ENCODE measurements at places on chromosomes 5 and 9.

- DNase-seq: no peak
Observed at GRCh38 chr9:129687391-129687790, 21.9 kb downstream of the PRRX2 start.

DNA sequence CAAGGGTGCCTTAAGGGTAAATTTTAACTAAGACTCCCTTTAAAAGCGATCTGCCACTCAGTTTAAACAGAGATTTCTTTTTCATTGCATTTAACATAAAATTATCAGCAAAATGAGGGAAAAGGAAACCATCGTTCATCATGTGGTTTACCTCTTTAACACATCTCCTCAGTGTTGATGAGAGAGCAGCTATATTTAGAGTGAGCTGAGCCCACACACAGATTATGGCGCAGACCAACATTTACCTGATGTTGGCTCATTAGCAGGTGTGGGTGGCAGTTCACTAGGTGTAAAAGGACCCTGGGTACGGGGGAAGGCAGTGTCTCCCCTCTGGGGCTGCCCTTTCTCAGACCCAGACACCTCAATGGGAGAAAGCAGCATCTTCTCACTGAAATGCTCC, 149.8 kb downstream of the ENTREP1 start:
- no peak for DNase-seq

- peak; percentile 82 for DNase-seq
Observed at GRCh38 chr5:177472460-177473442, 683 bp downstream of the DBN1 start.

DNA sequence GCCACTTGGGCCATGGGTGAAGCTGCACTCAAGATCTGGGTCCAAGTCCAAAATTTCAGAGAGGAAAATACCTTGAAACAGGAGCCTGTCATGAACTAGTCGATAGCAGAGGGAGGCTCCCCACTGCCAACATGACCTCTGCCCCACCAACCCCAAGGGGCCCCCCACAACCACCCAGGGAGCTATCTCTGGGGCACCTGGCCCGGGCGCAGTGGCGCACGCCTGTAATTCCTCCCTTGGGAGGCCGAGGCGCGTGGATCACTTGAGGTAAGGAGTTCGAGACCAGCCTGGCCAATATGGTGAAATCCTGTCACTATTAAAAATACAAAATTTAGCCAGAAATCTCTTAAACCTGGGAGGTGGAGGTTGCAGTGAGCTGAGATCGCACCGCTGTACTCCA, 20.1 kb upstream of the HMCN2 start:
- DNase-seq: no peak

DNA sequence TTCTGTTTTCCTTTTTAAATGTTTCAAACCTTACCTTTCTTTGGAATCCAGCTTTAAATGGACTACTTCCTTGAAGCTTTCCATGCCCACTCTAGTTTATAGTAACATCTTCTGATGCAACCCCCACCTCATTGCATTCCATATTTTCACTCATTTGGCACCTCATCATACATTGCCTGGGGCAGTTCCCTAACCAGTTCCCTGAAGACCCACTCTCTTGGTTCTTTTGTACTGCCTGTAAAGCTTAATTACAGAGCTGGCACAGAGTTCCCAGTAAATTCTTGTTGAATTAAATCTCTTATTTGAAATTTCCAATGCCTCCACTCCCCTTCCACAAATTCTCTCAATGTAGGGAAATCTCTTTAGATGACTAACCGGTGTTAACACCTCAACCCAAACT, 257.2 kb downstream of the ARRDC3 start:
- DNase-seq: no peak

GRCh38 chr9:108666240-108666784, 189.5 kb downstream of the ACTL7B start:
- no peak for DNase-seq

DNA sequence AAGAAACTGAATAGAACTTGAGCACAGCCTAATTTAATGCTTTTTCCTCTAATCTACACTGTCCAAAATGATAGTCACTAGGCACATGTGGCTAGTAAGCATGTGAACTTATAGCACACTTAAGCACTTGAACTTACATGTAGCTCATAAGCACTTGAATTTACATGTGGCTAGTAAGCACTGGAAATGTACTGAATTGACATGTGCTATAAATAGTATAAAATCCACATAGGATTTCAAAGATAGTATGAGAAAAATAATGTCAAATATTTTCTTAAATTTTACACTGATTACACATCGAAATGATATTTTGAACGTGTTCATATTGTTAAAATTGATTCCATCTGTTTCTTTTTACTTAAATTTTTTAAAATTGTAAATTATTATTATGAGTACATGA, 167.3 kb downstream of the CARTPT start:
- DNase-seq: no peak

DNA sequence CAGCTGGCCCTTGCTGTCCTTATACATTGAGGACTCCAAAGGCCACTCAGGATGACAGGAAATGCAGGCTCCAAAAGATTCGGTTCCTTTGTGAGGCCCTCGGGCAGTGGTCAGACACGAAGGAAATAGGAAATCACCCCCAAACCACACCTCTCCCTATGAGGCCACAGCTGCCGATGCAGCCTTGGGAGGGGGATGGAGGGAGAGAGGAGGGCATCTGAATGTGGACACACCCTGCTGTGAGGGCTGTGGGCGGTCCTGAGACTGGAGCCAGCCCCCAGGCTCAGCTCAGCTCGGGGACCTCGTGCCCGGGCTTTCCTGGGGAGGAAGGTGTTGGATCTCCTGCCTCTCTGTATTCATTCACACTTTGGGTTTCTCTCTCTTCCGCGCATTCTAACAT, 2.7 kb upstream of the CLPTM1L start:
- no peak for DNase-seq

DNA sequence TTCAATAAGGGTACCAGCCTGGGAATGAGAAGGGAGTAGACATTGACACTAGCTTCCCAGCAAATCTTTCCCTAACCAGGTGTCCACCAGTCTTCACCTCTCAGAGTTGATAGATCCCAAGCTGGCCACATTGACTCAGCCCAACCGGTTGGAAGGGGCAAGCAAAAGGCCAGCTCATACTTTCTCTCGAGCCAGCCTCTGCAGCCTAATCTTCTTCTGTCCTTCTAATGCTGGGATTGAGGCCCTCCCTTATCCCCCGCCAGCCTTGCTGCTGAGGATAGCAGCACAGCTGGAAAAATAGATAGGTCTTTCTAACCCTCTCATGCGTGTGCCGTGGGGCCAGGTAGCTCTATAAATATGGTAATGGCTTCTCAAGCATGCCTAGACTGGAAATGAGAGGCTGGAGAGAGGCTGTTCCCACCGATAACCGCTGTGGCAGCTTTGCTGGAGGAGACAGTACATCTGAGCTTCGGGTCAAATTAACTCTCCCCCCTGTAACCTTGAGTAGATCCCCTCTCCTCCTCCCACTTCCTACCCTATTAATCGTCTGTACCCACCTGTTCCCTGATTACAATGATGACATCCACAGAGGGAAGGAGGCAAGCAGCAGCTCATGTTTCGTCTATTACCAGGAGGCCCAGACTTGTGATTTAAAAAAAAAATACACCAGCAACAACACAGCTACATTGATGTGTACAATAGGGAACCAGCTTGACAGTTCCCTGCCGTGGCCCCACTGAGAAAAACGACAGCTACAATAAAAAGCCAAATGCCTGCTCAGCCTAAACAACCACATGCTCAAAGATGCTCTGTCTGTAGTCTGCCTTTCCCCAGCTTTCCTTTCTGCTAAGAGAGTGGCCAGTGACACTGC, 219.9 kb upstream of the BRINP1 start:
- no peak for DNase-seq

DNA sequence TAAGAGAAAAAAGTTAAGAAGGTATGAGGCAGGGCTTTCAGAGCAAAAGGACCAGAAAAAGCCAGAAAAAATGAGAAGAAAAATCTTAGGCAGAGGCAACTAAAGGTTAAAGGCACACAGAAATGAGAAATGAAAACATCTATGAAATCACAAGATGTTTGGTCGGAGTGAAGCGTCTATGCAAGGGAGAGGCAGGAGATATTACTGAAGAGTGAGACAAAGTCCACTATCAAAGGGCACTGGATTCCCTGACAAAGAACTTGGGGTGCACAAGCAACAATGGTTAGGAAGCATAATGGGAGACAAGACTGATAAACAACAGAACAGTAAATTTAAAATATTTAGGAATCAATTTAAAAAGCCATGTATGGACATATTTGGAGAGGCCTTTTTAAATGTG, 16.9 kb downstream of the PANK3 start:
- no peak for DNase-seq

GRCh38 chr9:42386477-42386876, 203.0 kb downstream of the SPATA31A6 start:
- no peak for DNase-seq

DNA sequence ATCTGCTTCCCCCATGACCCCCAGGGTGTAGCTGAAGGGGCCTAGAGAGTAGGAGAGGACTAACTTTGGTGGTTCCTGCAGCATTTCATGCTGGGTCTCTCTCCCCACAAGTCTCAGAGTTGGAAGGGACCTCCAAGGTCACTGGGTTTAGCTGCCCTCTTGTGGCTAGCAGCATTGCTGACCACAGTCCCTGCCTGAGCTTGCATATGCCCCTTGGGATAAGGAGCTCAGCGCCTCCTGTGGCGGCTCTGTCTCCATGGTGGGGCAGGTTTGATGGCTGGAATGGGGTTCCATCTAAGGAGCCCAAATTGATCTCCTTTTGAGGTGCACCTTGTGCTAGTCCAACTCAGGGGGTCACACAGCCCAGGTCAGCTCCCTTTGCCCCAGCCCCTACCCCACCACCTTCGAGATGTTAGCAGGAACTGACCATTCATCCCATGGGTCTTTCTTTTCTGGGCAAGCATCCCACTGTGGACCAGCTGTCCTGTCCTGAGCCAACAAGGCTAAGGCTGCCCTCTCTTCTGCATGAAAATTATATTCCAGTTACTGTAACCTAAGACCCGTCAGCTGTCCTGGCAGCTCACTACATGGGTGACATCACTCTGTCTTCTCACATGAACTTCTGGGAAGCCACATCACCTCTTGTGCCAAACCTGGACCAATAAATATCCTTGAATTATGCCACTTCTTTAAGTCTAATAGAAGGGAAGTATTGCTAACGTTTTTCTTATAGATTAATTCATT, 196.2 kb downstream of the HSPA4 start:
- no peak for DNase-seq

DNA sequence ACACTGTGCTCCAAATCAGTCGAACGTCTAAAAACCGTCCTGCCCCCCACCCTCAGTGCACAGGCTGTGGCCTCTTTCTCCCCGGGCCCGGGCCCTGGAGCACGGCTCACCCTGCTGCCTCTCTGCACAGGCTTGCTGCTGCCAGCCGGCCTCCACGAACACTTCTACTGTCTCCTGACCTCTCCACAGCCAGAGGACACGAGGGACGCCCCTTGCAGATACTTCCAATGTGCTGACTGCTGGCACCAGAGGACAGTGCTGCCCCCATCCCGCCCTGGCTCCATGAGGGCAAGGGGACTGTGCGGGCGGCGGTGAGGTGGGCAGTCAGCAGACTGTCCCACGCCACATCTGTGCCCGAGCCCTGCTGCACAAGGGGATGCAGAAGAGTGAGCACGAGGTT, 174.8 kb downstream of the COL23A1 start:
- DNase-seq: no peak

DNA sequence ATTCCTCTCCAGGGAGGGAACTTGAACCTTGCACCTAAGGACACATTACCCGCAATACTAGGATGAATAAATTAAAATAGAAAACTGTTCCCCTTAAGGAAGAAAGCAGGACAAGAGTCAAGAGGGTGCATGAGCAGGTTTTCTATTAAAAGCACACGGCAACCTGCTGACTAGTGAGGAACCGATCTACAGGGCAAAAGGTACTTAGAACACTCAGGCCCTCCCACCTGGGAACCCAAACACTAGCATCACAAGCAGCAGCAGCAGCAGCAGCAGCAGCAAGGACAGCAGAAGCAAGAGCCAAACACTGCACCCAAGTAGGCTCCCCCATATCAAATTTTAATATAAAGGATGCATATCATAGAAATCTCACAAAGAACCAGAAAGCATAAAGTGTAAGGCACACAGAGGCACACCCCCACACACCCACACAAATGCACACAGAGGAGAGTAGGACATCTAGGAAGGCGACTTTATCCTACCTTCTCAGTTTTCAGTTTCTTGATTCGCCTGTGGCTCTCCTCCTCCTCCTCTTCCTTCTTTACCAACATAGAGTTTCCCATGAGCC, 2.8 kb downstream of the ZNF608 start:
- no peak for DNase-seq

GRCh38 chr5:125323613-125324012, 577.2 kb upstream of the ZNF608 start:
- DNase-seq: no peak

GRCh38 chr5:150206779-150207115, 16.9 kb downstream of the SLC6A7 start:
- no peak for DNase-seq

DNA sequence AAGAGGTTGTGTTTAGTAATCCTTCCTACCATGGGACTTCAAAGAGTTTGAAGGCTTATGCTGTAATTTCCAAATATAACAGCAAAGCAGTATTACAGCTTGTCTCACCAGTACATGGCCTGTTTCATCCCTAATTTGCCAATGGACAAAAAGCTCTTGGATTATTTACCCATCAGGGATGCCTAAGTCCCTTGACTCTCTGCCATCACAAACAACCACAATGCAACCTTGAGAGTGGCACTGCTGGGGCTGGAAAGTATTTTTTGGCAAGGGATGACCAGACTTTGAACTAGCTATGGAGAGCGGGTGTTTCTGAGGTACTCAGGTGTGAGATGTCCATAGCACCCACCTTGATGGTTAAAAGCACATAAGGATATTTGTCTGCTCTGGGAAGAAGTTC, 9.1 kb downstream of the MAMDC2 start:
- DNase-seq: no peak

DNA sequence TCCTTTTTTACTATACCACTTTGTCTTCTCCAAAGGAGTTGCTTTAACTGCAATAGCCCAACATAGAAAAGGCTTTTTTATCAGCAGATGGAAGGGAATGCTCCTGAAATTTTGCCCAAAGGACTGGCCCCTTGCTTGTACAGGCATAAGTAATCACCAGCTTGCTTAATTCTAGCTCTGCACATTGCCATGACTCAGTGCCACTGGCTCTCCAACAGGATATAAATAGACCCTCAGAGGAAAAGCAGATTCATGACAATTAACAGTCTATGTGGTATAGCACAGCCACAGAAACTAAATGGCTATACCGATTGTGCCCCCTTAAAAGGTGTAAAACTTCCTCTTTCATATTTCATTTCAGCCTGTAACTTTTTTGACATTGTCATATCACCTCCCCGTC, 227.0 kb downstream of the ZNF608 start:
- DNase-seq: no peak

DNA sequence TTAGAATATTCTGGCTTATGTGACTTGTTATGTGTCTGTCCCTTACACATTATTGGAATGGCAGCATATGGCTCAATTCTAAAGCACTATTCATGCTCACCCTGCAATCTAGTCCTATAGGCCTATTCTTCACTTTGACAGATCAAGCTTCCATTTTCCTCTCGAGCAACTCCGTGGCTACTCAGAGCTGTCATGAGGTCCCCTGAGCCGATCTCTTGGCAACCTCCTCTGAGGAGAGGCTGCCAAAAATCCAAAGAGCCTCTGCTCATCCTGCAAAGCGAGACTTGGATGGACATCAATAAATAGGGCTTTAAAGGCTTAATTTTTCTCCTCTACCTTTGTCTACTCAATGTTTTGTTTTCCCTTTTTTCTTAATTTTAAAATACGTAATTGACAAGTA, 163.8 kb downstream of the GABRB2 start:
- DNase-seq: no peak

GRCh38 chr5:88262116-88262515, 6.5 kb downstream of the TMEM161B start:
- DNase-seq: no peak

GRCh38 chr5:113039934-113040285, 63.3 kb downstream of the DCP2 start:
- no peak for DNase-seq

GRCh38 chr9:96169484-96169883, 132.5 kb downstream of the HSD17B3 start:
- DNase-seq: no peak
